Smooth muscle cell of the pulmonary artery (primary cell): ENCODE measurements at places on chromosomes 11 and 22. TPM values are rescaled to one million over a fixed set of nuclear protein-coding genes. Genes with fewer than 3 reads are reported as not detected.

The POTEH gene
- total RNA-seq = not detected in 2 replicates

The YWHAH gene
- total RNA-seq = 82.3 and 87.7 TPM in 2 replicates

The BRMS1 gene
- 28.1 and 30.8 TPM in 2 replicates for total RNA-seq

The OSBPL5 gene
- total RNA-seq = 51.4 and 68.8 TPM in 2 replicates

The INPPL1 gene
- 80.8 and 114 TPM in 2 replicates for total RNA-seq

The GAL3ST1 gene
- 0.23 and 0.39 TPM in 2 replicates for total RNA-seq

The OR8D4 gene
- total RNA-seq = not detected in 2 replicates

The LIF gene
- total RNA-seq = 46.1 and 47.4 TPM in 2 replicates

The NAALAD2 gene
- total RNA-seq = 0.30 and 0.46 TPM in 2 replicates

The STK33 gene
- 0.65 and 2.4 TPM in 2 replicates for total RNA-seq

The OR52K1 gene
- total RNA-seq = not detected in 2 replicates

The FREY1 gene
- 1.5 and 1.6 TPM in 2 replicates for total RNA-seq

The TENM4 gene
- 42.4 and 66.9 TPM in 2 replicates for total RNA-seq

The TXNRD2 gene
- total RNA-seq = 19.2 and 19.3 TPM in 2 replicates

The LARGE1 gene
- 23.9 and 32.0 TPM in 2 replicates for total RNA-seq

The CDC42EP2 gene
- total RNA-seq = 15.8 and 19.8 TPM in 2 replicates

The PTGDR2 gene
- total RNA-seq = 0.07 and 0.33 TPM in 2 replicates

The SHISAL1 gene
- total RNA-seq = 13.5 and 35.8 TPM in 2 replicates

The PLEKHB1 gene
- total RNA-seq = 2.1 and 2.5 TPM in 2 replicates

The SAA1 gene
- 28.7 TPM in 1 of 2 replicates, not detected in the other for total RNA-seq

The EMID1 gene
- not detected in 2 replicates for total RNA-seq

The NLRP6 gene
- total RNA-seq = not detected in 2 replicates

The CADM1 gene
- 5.0 and 5.5 TPM in 2 replicates for total RNA-seq

The TRIM48 gene
- not detected in 2 replicates for total RNA-seq

The FZD4 gene
- total RNA-seq = 29.6 and 47.0 TPM in 2 replicates

The IGF2 gene
- 0.07 and 0.10 TPM in 2 replicates for total RNA-seq

The CCDC89 gene
- 1.9 and 4.2 TPM in 2 replicates for total RNA-seq

The LMNTD2 gene
- 0.39 and 0.73 TPM in 2 replicates for total RNA-seq

The ART5 gene
- total RNA-seq = not detected in 2 replicates

The HOATZ gene
- not detected in 2 replicates for total RNA-seq

The F2 gene
- total RNA-seq = not detected in 2 replicates

The GGTLC2 gene
- total RNA-seq = not detected in 2 replicates

The POU2AF2 gene
- not detected in 2 replicates for total RNA-seq

The THY1 gene
- 89.7 and 92.0 TPM in 2 replicates for total RNA-seq

The PARVA gene
- 71.7 and 74.6 TPM in 2 replicates for total RNA-seq

The MYO7A gene
- 0.13 and 0.20 TPM in 2 replicates for total RNA-seq

The CLMP gene
- 206 and 339 TPM in 2 replicates for total RNA-seq

The RTL10 gene
- 13.3 and 16.4 TPM in 2 replicates for total RNA-seq

The APLP2 gene
- 709 and 888 TPM in 2 replicates for total RNA-seq

The MTA2 gene
- total RNA-seq = 70.8 and 86.8 TPM in 2 replicates

The GTF2H1 gene
- total RNA-seq = 58.8 and 64.6 TPM in 2 replicates

The NXPE1 gene
- not detected in 2 replicates for total RNA-seq

The NLRX1 gene
- total RNA-seq = 23.8 and 29.7 TPM in 2 replicates

The NRIP3 gene
- 6.8 and 12.7 TPM in 2 replicates for total RNA-seq
